Right forelimb (tissue), 1 donor: ENCODE measurements at places on chromosomes 13 and 19.

- DNase-seq, result no peak
These were observed 5.5 kb upstream of the RFPL4A start for GRCh38 chr19:55753401-55753800.

DNA sequence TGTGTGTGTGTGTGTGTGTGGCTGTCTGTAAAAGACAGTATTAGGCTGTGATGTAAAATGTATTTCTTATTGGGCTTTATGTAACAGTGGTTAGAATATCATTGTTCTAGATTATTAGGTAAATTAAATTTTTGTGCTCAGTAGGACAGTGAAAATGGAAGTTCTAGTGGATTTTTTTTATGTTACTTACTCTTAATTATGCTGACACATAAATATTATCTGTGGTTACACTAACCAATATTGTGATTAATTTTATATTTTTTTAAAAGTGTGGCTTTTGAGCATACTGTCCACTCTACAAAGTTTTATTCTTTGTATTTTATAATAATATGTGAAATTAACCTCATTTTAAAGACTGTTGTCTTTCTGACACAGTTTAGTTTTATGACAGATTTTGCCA is 80.5 kb downstream of the SCEL start:
- no peak for DNase-seq

- DNase-seq, result no peak
These were observed 35.8 kb upstream of the SPART start for GRCh38 chr13:36382030-36382429.

GRCh38 chr13:46595136-46595884 is 42.3 kb downstream of the LRCH1 start:
- no peak for DNase-seq

DNA sequence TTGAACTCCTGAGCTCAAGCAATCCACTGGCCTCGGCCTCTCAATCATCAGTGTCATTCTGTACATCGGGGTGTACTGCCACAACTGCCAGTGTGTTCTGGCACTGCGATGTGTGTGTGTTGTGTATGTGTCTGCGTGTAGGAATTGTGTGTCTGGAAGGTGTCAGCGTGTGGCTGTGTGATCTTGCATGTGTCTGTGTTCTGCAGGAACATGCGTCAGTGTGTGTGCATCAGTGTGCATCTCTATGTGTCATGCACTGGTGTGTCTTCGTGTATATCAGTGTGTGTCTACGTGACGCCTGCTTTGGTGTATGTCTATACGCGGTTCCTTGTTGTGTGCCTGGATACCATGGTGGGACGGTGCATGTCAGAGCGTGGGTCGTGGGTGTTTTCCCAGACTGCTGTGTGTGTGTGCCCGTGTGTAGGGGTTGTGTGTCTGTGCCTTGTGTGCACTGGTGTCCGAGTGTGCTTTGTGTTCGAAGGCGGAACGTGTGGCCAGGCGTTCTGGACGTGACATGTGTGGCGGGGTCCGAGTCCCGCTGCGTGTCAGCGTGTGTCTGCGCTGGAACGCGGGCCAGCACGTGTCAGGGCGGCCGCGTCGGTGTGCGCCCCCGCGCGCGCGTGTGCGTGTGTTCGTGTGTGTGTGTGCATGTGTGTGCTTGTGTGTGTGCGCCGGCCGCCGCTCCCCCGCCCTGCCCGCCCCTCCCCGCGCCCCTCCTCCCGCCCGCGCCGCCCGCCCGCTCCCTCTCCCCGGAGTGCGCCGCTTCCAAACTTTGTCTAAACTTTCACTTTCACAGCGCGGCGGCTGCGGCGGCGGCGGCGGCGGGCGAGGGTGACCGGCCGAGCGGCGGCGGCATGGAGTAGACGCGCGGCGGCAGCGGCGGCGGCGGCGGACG is at the start of gene NFIX:
TSS of gene NFIX (plus strand) at position 775 of the 895 bp plus-strand sequence. CDS start 363 bp downstream, outside the sequence.
- DNase-seq, result peak; percentile 86

GRCh38 chr13:30880151-30880855 is 25.8 kb upstream of the MEDAG start:
- no peak for DNase-seq

DNA sequence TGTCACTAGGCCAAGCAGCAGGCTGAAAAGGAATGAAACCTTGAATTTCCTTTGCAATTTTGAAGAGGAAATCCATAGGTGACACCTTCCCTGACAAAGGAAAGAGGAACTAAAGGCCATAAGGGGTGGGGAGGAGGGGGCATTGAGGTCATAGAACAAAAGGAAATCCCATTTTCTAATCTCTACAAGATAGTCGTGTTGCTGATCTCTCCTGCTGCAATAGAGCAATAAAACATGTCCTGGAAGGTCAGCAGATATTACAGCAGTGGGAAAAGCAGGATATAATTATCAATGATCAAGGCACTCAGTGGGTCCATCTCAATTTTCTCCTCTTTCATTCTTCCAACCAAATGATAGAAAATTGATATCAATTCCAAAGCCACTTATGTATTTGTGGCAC is 20.3 kb upstream of the RAP2A start:
- no peak for DNase-seq
